ENCODE measurements at places on chromosomes 6 and 20.

DNA sequence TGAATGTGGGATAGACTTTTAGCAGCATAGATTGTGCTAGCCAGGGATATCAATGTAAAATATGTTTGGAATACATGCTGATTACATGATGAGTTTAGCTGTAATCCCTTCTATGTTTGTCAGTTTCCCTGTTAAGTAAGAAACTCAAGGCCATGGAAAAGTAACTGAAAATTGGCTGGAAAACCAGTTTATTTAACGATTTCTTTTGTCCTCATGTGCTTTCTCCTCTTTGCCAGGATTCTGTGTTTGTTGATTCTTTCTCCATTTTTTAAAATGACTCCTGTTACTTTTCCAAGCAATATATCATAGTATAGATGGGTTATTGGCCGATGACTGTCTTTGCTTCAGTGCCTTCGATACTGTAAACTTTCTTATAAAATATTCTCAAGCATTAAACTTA, 87.5 kb downstream of the SAMD5 start:
- no peak for DNase-seq

GRCh38 chr20:46937157-46937523, 42.5 kb downstream of the EYA2 start:
- no peak for DNase-seq

GRCh38 chr6:161618831-161619454, 345.1 kb upstream of the AGPAT4 start:
- peak; percentile 14 for DNase-seq

DNA sequence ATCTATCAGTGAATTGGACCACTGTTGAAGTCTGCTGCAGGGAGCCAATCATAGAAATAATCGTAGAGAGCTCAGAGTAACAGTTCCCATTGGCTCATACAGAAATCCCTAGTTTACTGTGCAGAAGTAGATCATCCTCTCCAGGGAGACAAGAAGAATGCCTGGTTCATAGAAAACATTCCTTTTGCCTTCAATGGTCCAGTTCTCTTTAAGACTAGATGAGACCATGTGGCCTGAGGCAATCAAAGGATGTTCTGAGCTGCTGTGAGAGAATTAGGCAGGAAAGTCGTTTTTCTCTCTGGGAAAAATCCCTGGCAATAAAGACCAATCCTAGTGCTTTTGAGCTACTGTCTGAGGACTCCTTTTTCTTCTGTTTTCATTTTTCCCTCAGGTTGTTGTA, 208.4 kb downstream of the CENPW start:
- DNase-seq, result no peak

GRCh38 chr6:36712816-36713215, 15.2 kb downstream of the RAB44 start:
- DNase-seq, result no peak

DNA sequence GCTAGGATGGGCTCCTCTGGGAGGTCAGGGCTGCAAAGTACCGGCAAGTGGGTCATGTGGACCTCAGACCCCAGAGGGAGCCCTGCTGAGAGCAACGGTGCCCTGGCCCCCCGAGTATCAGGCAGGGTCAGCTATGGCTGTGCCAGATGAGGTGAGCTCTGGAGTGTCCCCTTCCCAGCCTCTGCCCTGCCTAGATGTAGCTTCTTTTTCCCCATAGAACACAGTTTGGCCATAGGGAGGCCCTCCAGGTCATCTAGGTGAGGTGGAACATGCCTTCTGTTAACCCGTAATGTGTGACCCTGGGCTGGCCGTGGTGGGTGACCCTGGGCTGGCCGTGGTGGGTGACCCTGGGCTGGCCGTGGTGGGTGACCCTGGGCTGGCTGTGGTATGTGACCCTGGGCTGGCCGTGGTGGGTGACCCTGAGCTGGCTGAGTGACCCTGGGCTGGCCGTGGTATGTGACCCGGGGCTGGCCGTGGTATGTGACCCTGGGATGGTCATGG, 21.2 kb upstream of the PCMTD2 start:
- DNase-seq, result no peak

DNA sequence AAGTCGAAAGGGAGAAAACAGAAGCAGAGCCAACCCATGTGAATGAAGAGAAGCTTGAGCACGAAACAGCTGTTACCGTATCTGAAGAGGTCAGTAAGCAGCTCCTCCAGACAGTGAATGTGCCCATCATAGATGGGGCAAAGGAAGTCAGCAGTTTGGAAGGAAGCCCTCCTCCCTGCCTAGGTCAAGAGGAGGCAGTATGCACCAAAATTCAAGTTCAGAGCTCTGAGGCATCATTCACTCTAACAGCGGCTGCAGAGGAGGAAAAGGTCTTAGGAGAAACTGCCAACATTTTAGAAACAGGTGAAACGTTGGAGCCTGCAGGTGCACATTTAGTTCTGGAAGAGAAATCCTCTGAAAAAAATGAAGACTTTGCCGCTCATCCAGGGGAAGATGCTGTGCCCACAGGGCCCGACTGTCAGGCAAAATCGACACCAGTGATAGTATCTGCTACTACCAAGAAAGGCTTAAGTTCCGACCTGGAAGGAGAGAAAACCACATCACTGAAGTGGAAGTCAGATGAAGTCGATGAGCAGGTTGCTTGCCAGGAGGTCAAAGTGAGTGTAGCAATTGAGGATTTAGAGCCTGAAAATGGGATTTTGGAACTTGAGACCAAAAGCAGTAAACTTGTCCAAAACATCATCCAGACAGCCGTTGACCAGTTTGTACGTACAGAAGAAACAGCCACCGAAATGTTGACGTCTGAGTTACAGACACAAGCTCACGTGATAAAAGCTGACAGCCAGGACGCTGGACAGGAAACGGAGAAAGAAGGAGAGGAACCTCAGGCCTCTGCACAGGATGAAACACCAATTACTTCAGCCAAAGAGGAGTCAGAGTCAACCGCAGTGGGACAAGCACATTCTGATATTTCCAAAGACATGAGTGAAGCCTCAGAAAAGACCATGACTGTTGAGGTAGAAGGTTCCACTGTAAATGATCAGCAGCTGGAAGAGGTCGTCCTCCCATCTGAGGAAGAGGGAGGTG, 38.7 kb downstream of the ZBTB2 start:
- no peak for DNase-seq

- DNase-seq, result no peak
Measured at GRCh38 chr20:19047040-19047950, 165.1 kb upstream of the SLC24A3 start.

- DNase-seq, result no peak
Measured at GRCh38 chr6:63964366-63964765, 328.8 kb downstream of the PHF3 start.

DNA sequence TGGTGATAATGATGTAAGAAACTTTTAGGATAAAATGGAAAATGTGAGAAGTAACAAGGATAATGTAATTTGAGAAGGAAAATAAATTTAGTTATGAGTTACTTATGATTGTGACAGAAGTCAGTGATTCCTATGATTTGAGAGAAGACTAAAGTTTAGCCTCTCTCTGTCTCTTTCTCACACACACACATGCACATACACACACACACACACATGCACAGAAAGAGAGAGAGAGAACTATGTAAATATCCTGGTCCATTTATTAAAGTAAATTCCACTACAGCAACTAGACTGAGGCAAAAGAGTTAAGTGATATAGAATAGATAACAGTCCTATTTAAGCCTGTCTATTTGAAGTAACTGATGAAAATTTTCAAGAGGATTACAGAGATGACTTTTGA, 375.2 kb downstream of the CD109 start:
- DNase-seq, result no peak

DNA sequence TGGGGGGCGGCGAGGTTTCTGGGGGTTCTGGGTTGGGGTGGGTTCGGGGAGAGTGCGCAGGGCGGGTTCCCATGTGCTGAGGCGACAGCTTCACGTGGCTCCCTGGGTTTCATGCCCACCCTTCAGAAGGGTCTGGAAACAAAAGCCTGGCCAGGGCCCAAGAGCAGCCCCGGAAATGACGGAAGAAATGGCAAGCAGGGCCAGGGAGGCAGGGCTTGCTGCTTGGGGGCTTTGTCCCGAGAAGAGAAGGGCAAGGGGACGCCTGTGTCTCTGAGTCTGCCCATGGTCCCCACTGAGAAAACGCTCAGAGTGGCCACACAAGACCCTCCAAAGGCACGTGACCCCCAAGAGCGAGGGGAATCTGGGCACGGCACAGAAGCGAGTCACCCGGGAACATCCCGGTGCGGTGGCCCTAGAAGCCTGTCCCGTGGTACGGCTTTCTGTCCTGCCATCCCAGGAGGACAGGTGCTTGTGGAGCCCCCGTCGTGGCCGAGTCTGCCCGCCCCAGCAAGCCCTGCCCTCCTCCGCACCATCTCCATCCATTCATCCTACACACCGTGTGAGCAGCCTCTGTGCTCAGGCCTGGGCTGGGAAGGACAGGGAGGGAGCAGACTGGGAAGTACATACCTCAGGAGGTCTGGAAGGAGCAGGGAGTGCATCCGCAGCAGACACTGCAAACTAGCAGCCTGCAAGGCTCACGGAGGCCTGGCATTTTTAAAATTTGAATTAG, 9.0 kb downstream of the NPEPL1 start:
- DNase-seq, result no peak

DNA sequence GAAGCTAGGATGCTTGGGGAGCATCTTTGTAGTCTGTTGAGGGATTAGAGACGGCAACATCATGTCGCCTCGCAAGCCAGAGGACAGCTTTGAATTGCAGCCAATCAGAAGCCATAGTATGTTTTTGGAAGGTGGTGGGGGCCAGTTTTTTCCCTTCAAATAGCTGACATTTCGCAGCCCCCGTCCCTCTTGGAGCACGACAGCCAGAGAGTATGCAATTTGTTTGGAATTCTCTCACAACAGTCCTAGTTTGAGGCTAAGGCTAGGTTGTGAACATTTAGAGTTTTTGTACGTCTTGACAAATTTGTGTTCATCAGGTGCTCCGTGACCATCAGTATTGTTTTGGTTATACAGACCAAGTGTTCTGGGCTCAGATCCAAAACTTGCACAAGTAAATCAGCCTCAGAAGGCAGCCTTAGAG, 83.3 kb downstream of the PLCB1 start:
- DNase-seq, result no peak

DNA sequence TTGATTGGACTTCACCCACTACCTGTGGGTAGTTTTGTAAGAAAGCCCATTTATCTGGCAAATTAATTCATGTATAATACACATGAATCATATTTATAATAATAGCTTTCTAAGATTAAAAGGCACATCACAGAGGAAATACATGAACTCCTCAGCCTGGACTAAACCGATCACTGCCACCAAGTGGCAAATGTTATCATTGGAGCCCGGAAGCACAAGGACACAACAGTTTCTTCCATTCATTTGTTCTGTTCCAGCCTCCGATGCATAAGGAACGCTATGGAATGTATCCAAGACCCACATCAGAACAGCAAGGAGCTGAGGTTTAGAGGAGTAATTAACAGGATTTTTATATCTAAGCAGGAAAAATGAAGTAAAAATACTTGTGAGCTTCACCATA, 13.9 kb upstream of the IPCEF1 start:
- no peak for DNase-seq

DNA sequence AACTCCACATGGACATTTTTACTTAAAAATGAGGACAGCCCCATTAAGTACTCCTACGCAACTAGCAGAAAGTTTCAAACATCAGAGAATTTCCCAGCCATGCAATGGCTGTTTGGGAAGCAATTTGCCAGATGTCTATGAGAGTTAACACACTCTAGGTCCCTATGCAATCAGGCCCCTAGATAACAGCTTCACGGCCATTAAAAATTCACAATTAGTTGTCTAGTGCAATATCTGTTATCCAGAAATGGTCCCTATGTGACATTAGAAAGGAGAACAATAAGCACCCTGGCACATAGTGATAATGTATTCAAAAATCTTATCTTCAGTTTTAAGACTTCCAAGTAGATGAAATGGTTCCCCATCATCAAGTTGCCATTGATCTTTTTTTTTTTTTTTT, 174.3 kb upstream of the NRSN1 start:
- DNase-seq, result no peak

DNA sequence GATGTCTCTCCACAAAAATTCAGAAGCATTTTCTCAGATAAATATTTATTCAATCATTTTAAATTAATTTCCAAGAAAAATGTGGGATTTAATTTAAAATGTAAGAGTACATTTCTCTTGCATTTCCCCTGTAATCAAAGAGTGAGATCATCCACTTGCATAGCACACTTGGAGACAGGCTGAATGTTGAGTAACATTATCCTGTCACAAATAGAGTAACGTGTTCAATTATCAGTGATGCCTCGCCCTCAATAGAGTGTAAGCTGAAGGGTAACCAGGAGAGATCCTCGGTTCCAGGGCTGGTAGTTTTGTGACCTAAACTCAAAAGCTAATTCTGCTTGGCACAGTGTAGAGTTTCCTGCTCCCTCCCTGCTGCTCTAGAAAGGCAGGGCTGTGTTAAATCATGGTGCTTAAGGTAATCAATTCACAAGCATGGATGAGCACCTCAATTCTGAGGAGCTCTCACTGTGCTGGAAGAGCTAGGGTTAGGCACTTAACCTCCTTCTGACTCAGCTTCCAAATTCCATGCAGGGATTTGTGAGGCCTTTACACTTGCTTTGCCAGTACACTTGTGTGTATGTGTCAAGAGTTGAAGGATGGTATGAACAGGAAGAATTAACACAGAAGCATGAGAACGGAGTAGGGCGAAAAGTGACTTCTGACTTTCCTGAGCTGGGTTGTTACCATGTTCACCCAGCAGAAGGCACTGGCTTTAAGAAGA, 56.6 kb downstream of the MMUT start:
- no peak for DNase-seq

DNA sequence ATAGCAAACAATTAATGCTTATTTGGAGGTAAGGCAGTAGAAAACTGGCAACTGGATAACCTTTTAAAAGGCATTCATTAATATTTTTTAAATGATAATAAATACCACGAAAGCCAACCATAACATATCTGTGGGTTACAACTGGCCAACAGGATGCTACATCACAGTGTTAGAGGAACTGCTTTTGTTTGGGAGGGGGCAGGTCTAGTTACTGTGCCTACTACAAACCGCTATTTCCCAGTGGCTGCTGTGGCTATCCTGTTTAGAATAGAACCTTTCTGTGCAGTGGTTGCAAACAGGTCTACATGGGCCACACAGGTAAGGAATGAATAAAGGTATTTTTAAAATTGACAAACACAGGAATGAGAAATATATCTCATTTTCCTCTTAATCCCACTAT, 976 bp downstream of the PIGT start:
- DNase-seq, result no peak

GRCh38 chr6:131997429-131998153, 46.4 kb upstream of the CCN2 start:
- DNase-seq, result no peak

- peak; percentile 37 for DNase-seq
Measured at GRCh38 chr20:47749339-47749738, 35.9 kb downstream of the SULF2 start.

DNA sequence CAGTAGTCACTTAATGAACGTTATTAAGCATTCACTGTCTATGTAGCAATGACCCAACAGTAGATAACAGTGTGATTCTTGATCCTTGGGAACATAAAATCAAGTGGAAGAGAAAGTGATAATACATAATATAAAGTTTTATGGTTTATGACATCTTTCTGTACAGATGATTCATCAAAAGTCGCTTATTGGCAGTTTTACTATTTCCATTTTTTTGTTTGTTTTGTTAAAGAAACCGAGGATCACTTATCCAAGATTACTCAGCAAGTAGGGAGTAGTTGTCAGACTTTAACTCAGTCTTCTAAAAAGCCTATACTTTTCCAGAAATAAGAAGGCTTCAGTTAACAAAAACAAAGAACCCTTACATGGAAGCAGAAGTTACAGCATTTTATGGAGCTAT, 260.8 kb downstream of the ZFAND3 start:
- no peak for DNase-seq

- DNase-seq, result no peak
Measured at GRCh38 chr20:50115041-50115512, 2.1 kb upstream of the UBE2V1 start.

GRCh38 chr6:39076623-39077535, 28.3 kb downstream of the GLP1R start:
- DNase-seq, result no peak

All from DMS153 (cell line).